A673 (cell line): ENCODE measurements at places on chromosomes 2 and 18. TPM values are rescaled to one million over a fixed set of nuclear protein-coding genes. Genes with fewer than 3 reads are reported as not detected.

DNA sequence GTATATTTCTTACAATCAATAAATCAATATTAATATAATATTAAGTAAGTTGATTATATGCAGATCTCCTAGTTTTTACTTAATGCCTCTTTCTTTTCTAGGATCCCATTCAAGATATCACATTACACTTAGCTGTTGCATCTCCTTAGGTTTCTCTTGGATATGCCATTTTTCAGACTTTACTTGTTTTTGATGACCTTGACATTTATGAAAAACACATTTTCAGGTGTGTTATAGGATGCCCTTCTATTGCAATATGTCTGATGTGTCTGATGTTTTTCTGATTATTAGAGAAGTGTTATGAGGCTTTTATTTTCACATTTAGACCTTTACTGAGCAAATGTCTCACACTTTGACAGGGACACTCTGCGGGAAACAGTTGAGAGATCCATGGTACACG is 933.6 kb upstream of the CNTNAP5 start:
- DNase-seq, result no peak

- no peak for DNase-seq
Observed at GRCh38 chr2:47657886-47658489, 125.0 kb upstream of the MSH6 start.

Gene ANKRD30B
- not detected in 2 replicates for total RNA-seq

GRCh38 chr18:74500372-74500771 is 4.2 kb downstream of the CNDP2 start:
- DNase-seq, result no peak

Gene NAT8
- not detected in 2 replicates for total RNA-seq

GRCh38 chr2:138670734-138671133 is 109.5 kb downstream of the NXPH2 start:
- DNase-seq, result no peak

- no peak for DNase-seq
Observed at GRCh38 chr18:41751161-41751560, 203.9 kb upstream of the PIK3C3 start.

Gene ARHGAP25
- total RNA-seq, result 5.4 and 6.2 TPM in 2 replicates

DNA sequence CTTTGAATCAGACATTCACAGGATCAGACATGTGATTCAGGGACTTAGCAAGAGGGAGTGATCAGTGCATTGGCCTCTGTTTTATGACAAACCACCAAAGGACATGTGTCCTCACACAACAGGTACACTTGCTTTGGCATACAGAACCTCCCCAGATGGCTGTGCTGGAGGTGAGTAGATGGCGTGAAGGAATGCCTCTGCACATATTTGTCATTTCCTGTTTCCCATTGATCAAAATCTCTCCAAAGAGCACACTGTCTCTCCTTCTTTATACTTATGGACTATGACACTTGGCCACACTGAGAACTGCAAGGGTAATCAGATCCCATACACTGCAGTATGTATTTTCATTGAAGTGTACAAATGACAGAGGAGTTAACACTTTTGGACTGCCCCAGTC is 927.6 kb downstream of the TSN start:
- DNase-seq, result peak; percentile 29

- DNase-seq, result peak; percentile 38
Observed at GRCh38 chr2:56474412-56475158, 290.8 kb downstream of the CCDC85A start.

- no peak for DNase-seq
Observed at GRCh38 chr2:120722568-120723421, 12.9 kb upstream of the GLI2 start.

- DNase-seq, result no peak
Observed at GRCh38 chr18:14919666-14920065, 171.7 kb downstream of the ANKRD30B start.

DNA sequence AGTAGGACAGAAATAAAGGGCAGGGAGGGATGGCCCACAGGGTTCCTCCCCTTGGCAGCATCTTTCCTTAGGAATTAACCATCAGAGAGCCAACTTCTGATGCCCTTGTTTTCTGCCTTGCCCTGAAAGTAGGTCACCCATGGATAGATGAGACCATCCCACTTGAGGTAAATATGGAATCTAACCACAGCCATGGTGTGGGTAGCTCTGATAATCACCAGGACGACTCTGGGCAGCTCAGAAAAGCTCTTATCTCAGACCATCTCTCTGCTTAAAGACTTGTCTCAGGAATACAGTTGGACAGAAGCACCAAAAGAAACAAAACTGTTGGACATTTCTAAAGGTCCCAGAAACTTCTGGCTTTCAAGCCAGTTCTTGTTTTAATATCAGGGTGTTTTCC is 101.4 kb upstream of the CELF4 start:
- no peak for DNase-seq

GRCh38 chr2:199738727-199739412 is 112.1 kb downstream of the FTCDNL1 start:
- DNase-seq, result peak; percentile 92

DNA sequence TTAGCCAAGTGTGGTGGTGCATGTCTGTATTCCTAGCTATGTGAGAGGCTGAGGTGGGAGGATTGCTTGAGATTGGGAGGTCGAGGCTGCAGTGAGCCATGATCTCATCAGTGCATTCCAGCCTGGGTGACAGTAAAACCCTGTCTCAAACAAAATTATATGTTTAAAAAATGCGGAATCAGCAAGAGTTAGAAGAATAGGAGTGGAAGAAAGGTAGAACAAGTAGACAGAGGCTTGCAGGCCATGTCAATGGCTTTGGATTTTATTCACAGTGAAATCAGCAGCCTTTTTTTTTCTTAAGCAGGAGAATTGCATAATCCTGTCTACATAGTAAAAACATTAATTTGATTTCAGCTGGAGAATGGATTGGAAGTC is 7.8 kb upstream of the MTLN start:
- DNase-seq, result no peak

Gene UGT1A3
- total RNA-seq, result not detected in 2 replicates

GRCh38 chr18:42782929-42783328 is 332.6 kb downstream of the RIT2 start:
- no peak for DNase-seq

Gene SNORC
- 4.6 and 4.7 TPM in 2 replicates for total RNA-seq

- no peak for DNase-seq
Observed at GRCh38 chr2:14751581-14751980, 119.1 kb downstream of the LRATD1 start.

Gene LPIN1
- total RNA-seq, result 35.2 and 38.5 TPM in 2 replicates

DNA sequence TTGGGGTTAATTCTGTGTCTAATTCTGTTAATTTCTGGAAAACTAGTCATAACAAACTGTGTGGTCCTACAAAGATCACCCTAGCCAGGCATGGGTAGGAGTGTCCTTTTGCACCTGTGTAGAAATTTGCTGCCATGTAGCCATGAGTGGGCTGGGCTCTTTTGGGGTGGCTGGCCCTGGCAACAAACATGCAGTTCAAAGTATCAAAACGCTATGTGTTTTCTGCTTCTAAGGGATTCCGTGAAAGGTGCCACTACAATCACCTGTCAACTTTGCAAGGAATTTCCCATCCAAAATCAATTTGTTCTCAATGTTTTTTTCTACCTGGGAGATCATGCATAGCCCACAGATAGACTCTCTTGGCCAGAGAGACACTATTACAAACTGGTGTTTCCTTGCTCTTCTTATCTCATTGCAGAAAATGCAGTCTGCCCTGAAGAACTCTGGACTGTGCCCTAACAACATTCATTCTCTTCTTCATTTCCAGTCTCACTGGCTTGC is 537.7 kb upstream of the ID2 start:
- DNase-seq, result no peak

DNA sequence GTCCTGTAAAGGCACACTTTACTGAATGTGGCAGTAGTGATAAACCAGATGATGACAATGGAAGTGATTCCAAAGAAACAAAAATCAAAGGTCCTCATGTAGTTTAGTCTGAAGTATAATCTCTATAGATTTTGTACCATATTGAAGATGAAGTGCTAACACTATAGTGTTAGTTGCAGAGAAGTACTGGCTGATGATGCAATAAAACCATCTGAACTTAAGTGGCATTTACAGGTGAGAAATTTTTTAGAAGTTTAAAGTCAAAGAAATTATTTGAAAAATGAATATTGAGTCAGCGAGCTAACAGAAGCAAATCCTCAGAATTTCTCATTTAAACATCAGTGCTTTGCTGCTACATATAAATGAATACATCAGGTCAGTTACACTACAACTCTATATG is 43.1 kb upstream of the RMDN2 start:
- no peak for DNase-seq

GRCh38 chr2:178882666-178883440 is 75.6 kb upstream of the TTN start:
- no peak for DNase-seq

- DNase-seq, result peak; percentile 37
Observed at GRCh38 chr2:165238295-165238694, 919 bp upstream of the SCN2A start.

DNA sequence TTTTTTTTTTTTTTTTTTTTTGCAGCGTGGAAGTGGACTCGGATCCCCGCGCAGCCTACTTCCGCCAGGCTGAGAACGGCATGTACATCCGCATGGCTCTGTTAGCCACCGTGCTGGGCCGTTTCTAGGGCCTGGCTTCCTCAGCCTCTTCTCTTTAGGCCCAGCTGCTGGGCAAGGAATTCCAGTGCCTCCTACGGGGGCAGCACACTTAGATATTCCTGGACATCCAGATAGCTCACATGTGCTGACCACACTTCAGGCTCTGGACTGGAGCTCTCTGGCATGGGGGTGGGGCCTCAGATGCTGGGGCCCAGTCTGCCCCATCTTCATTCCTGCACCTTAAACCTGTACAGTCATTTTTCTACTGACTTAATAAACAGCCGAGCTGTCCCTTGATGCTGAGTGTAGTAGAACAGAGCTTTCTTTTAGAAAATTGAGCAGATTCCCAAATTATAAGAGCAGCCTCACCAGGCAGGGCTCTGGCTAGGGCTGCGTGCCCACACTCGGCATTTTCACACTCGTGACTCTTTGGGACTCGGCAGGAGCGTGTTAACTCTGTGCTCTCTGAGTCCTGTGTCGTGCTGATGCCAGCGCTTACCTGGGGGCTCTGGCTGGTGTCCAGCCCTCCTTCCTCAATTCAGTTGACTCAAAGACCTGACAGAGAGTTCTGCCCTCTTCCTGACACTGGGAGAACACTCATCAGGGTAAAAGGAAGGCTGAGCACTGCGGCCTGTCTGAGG is 19.3 kb downstream of the SLC30A3 start:
- no peak for DNase-seq

Gene C1D
- 18.4 and 21.3 TPM in 2 replicates for total RNA-seq

Gene FTCDNL1
- total RNA-seq, result 0.88 and 1.0 TPM in 2 replicates

- DNase-seq, result no peak
Observed at GRCh38 chr2:186426153-186427016, 59.7 kb upstream of the ZC3H15 start.

Gene SCYGR4
- not detected in 2 replicates for total RNA-seq

Gene EPC2
- 29.7 and 32.4 TPM in 2 replicates for total RNA-seq

DNA sequence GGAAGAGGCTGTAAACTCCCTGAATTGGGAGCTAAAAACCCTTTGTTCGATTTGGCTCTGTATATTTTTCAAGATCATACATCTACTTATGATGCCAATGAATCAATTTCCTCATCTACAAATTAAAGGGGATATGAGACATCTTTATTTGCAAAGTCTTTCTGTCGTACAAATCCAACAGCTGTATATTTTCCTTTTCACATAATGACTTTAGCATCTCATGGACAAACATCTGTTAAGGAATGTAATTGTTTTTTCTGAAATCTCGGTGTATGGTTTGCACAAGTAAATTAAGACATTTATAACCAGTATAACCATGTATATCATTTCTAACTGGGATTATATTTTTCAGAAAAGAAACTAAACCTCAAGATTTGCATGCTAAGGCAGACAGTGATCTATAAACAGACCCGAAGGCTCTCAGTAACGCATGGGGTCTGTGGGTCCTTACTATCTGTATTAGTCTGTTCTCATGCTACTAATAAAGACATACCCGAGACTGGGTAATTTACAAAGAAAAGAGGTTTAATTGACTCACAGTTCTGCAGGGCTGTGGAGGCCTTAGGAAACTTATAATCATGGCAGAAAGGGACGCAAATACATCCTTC is 130.8 kb downstream of the SLC8A1 start:
- no peak for DNase-seq
